ENCODE measurements at places on chromosomes 5 and 9.

DNA sequence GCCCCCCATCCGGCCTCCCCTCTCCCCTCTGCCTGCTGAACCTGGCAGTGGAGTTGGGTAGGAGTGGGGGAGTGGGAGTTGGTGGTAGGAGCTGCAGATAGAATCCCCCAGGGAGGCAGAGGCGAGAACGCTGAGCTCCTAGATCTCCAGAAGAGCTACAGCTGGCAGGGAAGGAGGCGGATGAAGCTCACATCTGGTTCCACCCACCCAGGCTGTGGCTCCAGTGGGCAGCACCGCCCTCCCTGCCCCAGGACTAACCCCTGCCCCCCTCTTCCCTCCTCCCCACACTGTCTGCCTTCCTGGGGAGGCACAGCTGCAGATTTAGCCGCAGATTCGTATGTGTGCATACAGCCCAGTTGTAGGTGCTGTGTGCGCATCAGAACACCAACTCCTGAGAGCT, 34.2 kb downstream of the C9orf50 start:
- DNase-seq: no peak

DNA sequence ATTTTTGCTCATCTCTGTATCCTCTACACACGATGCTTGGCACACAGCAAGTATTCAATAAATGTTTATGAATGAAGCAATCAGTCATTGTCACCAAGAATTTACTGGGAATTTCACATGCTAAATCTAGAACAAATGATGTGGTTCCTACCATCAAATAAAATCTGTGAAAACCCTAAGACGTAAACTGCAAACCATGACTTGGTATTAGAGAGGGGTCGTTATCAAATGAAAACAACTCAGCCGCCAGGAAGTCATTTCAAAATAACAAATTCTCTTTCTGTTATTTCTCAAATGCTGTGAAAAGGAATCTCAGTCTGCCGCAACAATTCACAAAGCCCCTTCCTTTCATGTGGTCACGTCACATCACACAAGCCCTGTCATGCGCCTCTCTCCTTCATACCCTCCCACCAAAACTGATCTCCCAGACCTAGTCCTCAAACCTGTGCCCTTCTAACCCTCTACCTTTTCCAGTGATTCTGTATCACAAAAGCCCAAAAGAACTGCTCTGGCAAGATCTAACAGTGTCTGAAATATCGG, 173.6 kb downstream of the DEPDC1B start:
- DNase-seq: no peak

DNA sequence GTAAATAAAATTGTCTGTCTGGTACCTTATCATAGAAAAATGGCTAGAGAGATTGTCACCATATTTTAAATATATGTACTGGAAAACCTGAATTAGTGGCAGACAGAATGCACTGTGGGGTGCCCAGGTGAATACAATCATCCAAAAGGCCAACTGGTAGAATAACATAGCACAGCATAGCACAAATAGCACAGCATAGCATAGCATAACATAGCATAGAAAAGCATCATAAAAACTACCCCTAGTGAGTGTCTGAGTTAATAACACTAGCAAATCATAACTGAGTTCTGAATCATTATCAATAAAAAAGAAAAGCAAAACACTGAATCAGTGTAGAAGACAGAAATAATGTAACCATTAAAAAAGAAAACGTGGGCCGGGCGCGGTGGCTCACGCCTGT, 102.3 kb downstream of the KIAA0825 start:
- no peak for DNase-seq

- no peak for DNase-seq
These were observed 71.4 kb upstream of the WDR41 start for GRCh38 chr5:77563475-77563874.

DNA sequence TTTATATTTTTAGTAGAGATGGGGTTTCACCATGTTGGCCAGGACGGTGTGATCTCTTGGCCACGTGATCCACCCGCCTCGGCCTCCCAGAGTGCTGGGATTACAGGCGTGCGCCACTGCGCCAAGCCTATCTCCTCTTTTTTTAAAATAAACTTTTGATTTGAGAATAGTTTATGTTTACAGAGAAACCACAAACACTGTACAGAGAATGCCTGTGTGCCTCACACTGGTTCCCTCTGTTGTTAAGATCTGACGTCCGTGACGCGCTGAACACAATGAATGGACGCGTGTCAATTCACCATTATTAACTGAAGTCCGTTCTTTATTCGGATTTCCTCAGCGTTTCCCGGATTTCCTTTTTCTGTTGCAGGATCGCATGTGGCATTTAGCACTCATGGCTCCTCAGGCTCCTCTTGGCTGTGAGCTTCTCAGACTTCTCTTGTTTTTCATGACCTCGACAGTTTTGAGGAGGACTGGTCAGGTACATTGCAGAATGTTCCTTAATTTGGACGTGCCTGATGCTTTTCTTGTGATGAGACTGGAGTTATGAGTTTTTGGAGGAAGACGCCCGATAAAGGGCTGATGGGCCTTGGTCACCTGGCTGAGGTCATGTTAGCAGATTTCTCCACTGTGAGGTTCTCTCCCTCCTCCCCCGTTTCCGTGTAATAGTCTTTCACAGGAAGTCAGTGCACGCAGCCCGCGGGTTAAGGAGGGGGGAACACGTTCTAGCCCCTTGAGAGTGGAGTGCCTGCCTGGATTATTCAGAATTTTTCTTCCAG, 69.6 kb downstream of the ANKRD33B start:
- no peak for DNase-seq

DNA sequence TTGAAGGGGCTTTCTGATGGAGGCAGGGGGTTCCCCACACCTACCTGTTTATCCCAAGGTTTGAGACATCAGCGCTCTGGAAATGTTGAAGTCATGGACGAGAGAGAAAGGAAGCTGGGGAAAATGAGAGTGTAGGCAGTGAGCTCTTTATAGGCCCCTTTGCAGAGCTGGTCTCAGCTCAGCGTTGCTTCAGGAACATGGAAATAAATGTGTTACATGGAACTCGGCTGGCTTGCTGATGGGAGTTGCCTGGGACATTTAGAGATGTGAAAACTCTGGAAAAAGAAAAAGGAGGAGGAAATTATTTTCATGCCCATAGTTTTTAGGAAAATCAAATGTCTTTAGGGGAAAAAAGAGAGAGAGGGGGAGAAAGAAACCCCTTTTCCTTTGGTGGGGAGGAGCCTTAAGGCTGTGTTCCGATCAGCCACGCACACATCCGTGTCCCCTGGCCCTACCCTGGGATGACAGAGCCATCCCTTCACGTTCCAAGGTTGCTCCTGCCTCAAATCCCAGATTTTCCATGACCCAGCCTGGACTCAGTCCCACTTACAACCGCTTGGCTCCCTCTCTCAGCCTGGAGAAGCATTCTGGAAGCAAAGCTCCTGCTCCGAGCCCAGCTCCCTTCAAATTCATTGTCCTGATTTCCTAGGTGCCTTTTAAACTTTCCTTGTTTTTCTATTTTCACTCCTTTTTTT, 78.3 kb downstream of the COL27A1 start:
- no peak for DNase-seq

DNA sequence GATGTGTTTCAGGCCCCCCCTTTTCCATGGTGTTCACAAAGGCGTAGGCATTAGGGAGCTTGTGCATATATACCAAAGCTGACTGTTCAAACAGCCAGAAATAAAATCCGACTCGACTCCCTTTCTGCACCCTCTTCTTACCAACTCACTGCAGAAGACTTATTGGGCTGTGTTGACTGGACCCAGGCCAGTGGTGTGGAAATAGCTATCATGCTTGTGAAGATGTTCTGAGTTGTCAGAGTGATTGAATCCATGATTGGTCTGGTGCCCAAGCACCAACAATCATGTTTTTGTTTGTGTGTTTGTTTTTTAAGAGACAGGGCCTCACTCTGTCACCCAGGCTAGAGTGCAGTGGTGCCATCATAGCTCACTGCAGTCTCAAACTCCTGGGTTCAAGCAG, 21.6 kb downstream of the TJP2 start:
- no peak for DNase-seq

GRCh38 chr5:165209101-165209727, 1703.8 kb downstream of the MAT2B start:
- no peak for DNase-seq

- no peak for DNase-seq
These were observed 6.2 kb upstream of the SLC1A3 start for GRCh38 chr5:36599986-36600779.

- no peak for DNase-seq
These were observed 53.7 kb downstream of the ZNF618 start for GRCh38 chr9:113929634-113930389.

GRCh38 chr5:159616952-159617351, 286.7 kb upstream of the IL12B start:
- DNase-seq: no peak
